Pulmonary artery endothelial cell (primary cell): ENCODE measurements at places on chromosomes 1 and 21. TPM values are rescaled to one million over a fixed set of nuclear protein-coding genes. Genes with fewer than 3 reads are reported as not detected.
A peak's percentile ranks its signal among the peaks of the same experiment; 100 is the strongest.

DNA sequence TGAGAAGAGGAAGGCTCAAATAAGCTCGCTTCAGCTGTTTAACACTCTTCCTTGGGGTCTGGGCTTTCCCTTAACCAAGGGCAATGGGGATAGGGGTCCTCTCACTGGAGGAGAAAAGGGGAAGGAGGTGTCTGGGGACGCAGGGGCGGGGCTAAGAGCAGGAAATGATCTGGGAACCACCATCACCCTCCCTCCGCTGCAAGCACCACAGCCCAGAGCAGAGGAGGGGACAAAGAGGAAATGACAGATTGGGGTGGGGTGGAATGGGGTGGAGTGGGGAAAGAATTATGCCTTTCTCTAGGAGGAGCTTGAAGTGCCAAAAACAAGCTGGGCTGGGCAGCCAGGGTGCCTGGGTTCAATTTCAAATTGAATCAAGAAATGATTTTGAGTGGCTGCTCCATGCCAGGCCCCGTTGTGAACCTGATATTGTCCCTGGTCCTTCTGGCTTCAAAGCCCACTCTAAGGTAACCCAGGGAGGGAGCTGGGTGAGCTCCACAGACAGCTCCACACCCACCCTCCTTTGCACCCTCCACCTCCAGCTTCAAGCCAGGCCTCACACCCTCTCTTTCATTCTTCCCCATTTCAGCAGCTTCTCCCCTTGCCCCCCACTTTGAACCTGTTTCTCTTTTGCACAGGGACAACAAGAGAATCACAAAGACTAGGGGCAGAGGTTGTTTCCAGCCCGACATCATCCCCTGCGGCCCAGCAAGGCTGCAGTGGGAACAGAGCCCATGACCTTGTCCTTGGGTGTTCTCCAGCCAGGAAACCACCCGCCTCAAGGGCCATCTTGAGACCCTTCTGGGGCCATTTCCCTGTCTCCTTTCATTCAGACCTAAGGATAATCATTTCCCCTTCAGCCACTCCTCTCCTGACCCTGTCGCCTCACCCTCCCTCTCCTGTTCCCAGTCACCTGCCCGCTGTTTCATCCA is 1.1 kb downstream of the ARHGAP30 start:
- no peak for DNase-seq

GRCh38 chr1:11037740-11038182 is 9.3 kb downstream of the MASP2 start:
- peak; percentile 57 for DNase-seq

The ANXA9 gene
- total RNA-seq = not detected in 2 replicates

The OBSCN gene
- total RNA-seq = 3.4 and 4.7 TPM in 2 replicates

The PSRC1 gene
- total RNA-seq = 5.5 and 12.8 TPM in 2 replicates
